CD4-positive, alpha-beta T cell treated with Interferon gamma for 1 hour (primary cell): ENCODE measurements at places on chromosomes 1 and 21.

GRCh38 chr1:180208264-180208663, 21.8 kb upstream of the LHX4 start:
- no peak for DNase-seq

GRCh38 chr1:85407746-85408377, 57.1 kb downstream of the DDAH1 start:
- no peak for DNase-seq

DNA sequence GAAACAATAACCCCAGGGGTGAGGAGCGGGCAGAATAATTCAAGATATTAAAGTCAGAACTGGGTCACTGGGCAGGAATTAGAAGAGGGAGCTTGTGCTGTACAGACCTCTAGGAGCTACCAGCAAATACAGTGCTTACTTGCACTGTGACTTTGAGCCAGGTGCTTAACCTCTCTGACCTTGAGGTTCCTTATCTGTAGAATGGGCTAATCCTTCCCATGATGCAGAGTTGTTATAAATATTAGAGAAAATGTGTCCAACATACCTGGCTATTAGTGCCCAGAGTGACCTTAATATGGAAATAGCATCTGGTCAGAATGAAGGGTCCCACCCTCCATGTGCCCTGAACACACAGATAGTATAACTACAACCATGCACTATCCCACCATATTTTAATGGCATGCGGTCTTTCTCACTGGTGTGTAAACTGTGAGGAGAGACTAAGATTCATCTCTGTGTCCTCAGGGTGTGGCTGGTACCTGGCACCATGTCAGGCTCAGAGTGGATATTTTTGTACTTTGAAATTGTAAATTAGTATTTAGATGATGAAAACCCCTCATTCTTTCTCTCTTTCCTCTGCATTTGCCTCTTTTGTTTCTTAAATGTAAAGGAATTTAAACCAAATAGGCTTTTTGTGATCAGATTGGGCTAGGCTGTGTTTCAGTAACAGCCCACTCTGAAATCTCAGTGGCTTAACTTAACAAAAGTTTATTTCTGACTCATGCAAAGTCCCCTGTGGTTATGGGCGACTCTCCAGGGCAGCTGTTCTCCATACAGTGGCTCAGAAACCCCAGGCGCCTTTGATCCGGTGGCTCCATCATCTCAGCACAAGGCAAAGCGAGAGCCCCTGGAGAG, 60.0 kb upstream of the ROR1 start:
- no peak for DNase-seq

- DNase-seq = no peak
Observed at GRCh38 chr1:162551969-162552683, 9.4 kb upstream of the UAP1 start.

- DNase-seq = no peak
Observed at GRCh38 chr1:101139821-101140718, 96.7 kb upstream of the S1PR1 start.

- DNase-seq = no peak
Observed at GRCh38 chr21:34135330-34135729, 62.0 kb downstream of the MRPS6 start.

DNA sequence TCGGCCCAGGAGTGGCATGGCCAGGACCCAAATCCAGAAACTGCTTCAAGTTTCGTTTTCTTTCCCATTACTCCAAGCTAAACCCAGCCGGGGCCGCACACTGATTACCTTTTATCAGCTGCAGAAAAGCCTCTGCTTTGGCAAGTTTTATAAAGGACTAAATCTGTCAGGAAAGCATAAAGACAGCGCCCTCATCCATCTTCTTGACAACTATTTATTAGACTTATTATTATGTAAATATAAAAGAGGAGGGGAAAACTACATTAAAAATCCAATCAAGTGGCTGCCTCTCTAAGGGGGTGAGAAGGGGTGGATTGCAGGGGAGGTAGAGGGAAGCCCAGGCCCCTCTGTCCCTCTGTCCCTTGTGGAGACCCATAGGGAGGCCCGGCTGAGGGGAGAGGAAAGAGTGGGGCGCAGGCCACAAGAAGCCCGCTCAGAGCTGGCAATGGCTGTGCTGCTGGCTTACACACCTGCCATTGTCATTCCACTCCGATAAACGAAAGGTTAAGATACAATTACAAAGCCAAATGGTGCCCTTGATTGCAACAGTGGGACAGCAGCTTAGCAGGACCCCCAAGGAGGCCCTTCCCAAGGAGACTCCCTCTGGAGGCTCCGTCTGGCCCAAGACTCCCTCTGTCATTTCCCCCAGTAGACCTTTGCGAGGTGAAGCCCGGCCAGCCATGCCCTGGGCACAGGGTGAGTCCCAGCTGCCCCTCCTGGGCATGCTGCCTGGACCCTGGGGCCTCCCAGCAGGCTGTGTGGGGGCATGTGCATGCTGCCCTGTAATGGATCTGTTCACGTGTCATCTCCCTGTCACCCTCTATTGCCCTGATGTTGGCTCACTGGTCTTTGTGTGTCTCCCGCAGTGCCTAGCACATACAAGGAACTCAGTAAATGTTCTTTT, 45.4 kb downstream of the KCND3 start:
- DNase-seq = no peak

- DNase-seq = no peak
Observed at GRCh38 chr1:225469051-225469450, 41.2 kb upstream of the LBR start.

GRCh38 chr1:201881617-201882016, 7.1 kb upstream of the SHISA4 start:
- no peak for DNase-seq

- DNase-seq = no peak
Observed at GRCh38 chr21:38075833-38076587, 159.8 kb upstream of the KCNJ6 start.

- no peak for DNase-seq
Observed at GRCh38 chr1:84000954-84001495, 2.1 kb upstream of the TTLL7 start.

DNA sequence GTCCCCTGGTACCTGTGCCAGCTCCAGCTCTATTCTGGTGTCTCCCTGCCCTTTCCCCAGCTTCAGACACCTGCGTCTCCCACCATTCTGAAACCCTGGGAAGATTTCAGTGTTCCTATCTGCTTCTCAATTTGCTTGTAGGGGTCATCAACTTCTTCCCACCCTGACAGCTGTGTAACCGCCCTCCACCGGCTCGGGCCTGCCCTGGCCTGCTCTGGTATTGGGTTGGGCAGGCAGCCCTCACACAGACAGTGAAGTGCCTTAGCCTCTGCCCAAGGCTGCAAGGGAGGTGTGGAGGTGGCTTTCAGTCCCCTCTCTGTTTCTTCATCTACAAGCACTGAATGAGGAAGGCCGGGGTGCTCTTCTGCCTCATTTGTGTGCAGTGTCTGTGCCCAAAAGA, 97.2 kb downstream of the LAMC2 start:
- no peak for DNase-seq

GRCh38 chr1:56780826-56781225, 38.4 kb downstream of the FYB2 start:
- no peak for DNase-seq

- no peak for DNase-seq
Observed at GRCh38 chr1:236370420-236370819, 23.7 kb upstream of the EDARADD start.

DNA sequence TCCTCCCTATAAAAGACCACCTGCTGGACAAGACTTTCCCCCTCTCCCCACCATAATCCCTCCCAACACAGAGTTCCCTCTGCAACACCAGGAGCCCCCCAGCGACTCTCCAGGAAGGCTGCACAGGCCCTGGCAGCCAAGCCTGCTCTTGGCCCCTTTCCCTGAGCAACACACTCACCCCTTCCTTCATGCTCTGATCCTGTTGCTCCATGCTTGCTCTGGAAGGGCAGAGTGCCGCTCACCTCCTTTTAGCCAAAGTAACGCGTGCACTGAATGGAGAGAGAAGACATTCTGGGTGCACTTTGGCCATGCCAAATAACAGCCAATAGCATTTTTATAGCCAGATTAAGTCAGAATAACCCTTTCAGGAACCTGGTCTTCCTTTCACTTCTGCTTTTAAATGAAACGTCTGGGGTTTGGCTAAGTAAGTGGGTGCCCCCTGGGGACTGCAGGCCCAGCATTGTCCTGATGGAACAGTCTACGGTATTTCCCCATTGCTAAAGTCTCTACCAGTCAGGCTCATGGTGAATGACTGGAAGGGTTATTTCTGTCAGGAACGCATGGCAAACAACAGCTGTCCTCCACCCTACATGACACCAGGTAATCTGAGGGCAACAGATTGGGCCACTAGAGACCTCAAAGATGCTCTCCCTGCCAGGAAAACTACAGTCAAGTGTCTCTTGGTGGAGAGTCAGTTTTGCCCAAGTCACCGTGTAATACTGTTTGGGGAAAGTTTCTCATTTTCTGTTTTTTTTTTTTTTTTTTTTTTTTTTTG, at the start of gene SLC2A5:
Gene SLC2A5, minus strand, starts transcription at position 310 of the 775 bp plus-strand sequence. Its CDS starts 99 bp downstream, at position 211.
- peak; percentile 60 for DNase-seq

DNA sequence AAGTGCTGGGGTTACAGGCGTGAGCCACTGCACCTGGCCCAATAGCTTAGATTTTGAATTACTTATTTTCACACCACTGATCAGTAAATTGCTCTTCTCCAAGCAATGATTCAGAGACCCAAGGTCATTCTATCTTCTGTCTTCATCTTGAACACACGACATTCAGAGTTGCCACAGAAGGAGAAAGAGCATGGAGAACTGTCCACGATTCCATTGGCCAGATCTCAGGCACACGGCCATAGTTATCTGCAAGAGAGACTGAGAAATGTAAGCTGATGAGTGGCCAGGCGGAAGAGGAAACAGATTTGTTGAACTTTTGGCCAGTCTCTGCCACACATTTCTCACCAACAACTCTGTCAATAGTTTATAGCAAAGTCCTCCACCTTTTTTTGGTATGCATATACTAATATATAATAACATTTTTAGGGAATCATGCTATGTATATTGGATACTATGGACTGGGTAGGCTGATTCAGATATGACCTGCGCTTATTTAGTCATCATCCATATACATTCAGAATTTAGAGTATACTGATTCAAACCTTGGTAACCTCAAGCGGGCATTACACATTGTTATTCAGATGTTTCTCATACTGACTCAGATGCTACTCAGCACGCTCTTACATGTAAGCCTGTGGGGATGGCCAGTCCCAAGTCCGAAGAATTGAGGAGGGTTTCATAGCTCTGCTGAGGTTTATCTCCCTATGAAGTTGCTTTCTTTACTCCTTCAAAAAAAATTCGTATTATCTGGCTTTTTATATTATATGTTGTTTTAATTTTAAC, 25.5 kb upstream of the CAP1 start:
- no peak for DNase-seq

GRCh38 chr21:38956856-38957571, 151.3 kb downstream of the ETS2 start:
- DNase-seq = no peak

GRCh38 chr1:53554592-53555305, 95.5 kb downstream of the DMRTB1 start:
- DNase-seq = no peak

GRCh38 chr1:6515771-6516170, 24.3 kb upstream of the PLEKHG5 start:
- DNase-seq = no peak

DNA sequence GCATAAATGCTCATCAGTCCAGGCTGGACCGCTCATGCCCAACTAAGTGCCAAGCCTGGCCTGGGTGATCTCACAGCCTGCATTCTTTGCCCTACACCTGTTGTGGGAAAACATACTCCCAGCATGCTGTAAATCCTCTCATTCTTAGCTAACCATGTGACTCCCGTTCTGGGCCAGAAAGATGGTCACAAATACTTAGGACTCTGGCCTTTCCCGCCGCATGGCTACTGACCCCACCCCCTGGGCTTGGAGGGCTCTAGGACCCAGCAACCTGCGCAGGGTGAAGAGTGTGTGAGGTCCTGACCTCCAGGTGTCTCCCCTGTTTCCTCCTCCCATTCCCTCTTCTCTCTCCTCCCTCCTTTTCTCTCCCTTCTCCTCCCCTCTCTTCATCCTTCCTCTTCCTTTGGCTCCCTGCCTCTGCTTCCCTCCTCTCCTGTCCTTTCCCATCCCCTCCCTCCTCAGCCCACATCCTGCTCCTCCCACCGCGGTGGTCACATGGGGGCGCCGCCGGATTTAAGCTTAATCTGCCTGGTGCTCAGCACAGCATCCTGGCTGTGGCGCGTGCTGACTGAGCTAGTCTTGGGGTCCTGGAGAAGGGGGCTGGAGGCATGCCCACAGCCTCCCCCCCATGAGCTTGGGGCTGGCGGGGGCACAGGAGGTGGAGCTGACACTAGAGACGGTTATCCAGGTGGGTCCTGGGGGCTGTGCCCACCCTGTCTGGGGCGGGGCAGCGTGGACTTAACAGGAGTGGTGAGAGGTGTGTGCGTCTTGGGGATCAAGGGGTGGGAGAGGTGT, at the start of gene CROCC:
Gene CROCC, plus strand, starts transcription at position 541 of the 795 bp plus-strand sequence. Its CDS starts 88 bp downstream, at position 629.
- DNase-seq = no peak

- DNase-seq = no peak
Observed at GRCh38 chr1:214329470-214330220, 48.7 kb downstream of the SMYD2 start.
